Activated CD4-positive, alpha-beta T cell treated with anti-CD3 and anti-CD28 coated beads, Interleukin-2, Interleukin-6, amounts not matched to agents 100 ng/mL and 50 ng/mL, durations not matched to agents 16 hours and 8 hours (primary cell): ENCODE measurements at places on chromosomes 6 and 20.
A peak's percentile ranks its signal among the peaks of the same experiment; 100 is the strongest.

- no peak for DNase-seq
Observed at GRCh38 chr6:148617530-148617929, 129.3 kb upstream of the UST start.

GRCh38 chr6:133896344-133896721, 7.4 kb downstream of the TCF21 start:
- no peak for DNase-seq

- no peak for DNase-seq
Observed at GRCh38 chr6:5482619-5483018, 221.3 kb downstream of the FARS2 start.

- no peak for DNase-seq
Observed at GRCh38 chr6:134046054-134046453, 6.4 kb downstream of the SLC2A12 start.

- DNase-seq, result no peak
Observed at GRCh38 chr20:38029453-38029852, 3.8 kb downstream of the TTI1 start.

GRCh38 chr6:93675856-93676417, 256.6 kb upstream of the EPHA7 start:
- DNase-seq, result no peak

DNA sequence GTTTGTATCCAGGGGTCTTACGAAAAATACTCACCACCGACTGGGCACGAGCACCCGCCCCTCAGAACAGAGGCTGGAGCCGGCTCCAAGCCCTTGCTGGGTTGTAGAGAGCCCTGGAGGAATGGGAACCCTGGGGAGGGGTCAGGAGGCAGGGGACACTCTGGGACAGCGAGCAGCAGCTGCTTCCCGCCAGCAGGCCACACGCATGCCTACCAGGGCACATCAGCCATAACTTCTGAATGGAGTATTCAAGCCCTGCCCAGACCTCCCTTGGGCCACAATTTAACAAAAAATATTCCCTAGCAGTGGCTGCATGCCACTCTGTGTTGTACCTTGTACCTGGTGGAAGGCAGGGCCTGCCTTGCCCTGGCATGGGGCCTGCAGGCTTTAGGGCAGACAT, 31.6 kb upstream of the CD93 start:
- no peak for DNase-seq

DNA sequence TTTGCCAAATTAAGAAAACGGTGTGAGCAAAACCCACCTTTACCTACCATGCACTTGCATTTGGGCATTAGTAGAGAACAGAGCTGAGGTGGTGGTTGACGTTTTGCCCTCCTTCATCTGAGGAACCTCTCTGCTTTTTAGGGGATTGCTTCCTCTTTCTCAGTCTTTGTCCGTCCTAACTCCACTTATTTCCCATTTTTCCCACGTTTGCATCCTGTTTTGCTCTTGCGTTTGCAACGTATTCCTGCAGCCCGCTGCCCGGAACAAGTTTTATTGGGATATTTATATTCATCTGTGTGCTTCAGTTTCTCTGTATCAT, 374 bp upstream of the SERINC1 start:
- no peak for DNase-seq

DNA sequence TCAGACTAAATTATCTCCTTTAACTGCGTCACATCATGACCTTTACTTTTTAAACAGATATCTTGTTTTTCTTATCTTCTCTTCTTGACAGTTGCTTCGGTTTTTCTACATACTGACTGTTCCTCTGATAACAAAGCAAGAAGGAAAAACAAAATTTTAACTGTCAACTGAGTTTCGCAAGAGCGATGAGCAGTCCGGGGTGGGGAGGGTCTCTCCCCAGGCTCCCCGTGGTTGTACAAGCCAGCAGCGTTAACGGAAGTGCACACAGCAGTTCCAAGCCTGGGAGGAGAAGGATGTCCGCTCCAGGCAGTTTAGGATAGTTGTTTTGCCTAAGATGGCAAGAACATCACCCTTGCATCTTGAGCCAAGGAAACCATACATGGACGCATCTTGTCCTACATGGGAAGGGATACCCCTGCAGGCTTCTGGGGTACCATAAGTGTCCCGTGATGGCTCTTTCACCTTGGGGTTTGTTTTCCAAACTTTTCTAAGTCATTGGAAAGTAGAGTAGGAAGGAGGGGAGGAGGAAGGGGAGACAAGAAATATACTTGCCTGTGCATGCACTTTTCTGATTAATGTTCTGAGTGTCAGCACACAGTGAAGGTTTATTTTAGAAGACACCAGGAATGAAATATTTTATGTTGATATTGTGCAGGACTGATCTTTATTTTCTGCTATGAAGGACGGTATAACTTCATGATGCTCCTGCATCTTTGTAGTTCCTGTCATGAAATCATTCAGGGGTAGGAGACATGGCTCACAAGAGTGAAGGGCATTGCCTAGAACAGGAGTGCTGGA, 20.8 kb downstream of the SLC24A3 start:
- DNase-seq, result no peak

DNA sequence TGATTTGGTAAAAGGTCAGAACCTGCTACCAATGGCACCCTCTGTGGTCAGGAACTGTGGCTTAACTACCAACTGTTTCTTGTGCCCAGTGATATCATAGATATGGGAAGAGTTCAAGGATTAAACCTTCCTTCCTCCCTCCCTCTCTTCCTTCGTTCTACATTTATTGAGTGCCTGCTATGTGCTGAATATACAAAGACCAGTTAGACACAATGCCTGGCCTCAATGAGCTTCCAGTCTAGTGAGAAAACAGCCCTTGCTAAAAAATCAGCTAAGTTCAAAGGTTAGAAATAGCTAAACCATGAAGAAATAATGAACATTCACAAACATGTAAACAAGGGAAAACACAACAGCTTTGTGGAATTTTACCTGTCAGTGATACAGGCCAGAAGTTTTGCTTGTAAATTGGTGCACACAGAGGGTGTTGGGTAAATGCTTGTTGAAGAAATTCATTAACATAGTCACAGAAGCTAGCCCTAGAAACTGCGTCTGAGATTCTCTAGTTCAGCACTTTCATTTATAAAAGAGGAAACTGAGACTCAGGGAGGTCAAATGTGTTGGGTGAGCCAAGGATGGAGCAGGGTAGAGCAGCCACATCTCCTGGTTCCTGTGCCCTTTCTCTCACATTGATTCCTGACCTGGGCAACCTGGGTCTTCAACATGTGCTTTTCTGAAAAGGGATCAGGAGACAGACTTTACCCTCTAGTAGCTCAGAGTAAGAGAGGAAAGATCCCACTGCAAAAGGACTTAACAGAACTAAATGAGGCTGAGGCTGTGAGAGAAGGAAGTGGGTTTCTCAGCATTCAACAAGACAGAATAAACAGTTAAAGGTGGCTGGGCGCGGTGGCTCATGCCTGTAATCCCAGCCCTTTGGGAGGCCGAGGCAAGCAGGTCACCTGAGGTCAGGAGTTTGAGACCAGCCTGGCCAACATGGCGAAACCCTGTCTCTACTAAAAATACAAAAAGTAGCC, 14.4 kb upstream of the FOXO3 start:
- DNase-seq, result no peak

DNA sequence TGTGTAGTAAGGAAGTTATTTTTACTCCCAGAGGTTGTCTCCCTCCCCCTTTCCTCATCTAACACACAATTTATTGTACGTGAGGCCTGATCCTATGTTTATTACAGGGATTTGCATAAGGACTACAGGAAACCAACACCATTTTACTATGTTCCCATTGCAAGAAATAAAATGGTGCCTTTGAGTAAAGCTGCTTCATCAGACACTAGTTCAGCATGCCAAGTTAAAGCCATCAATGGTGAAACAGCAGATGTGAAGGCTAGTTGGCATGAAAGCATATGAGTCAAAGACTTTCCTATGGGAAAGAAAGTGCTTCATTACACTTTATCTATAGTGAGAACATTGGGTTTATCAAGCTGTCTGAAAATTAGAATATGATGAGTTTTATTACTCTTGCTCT, 543.0 kb downstream of the GRIK2 start:
- DNase-seq, result no peak

DNA sequence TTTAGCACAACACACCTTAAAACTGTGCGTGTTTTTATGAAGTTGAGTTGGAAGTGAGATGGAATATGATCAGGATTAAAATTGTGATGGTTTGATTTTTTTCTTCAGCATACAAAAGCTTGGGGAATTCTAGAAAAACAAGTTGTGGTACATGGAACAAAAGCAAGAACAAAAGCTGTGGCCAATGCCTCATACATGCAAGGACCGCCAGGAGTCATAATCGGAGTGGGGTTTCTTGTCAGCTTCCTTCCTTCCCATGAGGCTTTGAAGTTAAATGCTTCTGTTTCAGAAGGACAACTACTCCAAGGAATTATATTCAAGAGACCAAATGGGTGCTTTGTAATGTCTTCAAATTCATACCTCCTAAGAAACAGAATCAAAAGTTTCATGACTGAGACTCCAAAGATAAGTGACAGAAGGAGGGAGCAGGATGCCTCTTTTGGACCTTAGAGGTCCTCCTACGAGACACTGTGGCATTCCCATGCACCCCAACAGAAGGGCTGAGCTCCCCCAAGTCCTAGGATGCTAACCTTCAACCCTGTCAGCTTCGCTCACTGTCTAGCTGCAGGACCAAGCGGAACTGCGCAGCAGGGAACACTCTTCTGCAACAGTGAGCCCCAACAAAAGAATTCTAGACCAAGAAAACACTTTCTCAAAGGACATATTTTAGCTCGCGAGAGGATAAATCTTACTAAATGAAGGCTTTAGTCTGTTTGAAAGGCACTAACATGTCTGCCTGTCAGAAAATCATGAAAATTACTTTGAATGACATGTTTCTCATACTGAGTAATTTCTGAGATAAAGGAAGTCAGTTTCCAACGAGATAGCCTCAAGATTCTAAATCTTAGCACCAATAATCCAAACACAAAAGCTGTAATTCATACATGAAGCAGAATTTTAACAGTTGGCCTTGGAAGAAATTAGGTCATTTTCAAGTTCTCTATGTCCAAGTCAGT, 108.5 kb upstream of the NHSL1 start:
- no peak for DNase-seq

DNA sequence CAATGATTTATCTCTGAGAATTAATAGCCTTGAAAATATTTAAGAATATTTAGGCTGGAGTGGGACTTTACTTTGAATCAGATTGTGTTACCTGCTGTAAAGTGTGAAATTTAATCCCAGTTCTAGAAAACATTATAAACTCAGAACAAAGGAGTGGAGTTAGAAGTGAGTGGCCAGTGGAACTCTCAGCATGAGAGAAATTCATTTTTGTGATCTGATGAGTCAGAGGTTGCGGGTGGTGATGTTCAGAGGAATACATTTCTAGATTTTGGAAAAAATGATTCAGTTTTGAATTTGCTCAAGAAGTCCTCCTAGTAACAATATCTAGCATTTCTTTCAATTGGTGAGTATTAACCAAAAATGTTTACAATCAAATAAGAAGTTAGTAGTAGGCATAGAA, 167.5 kb downstream of the ZFAND3 start:
- peak; percentile 63 for DNase-seq

- no peak for DNase-seq
Observed at GRCh38 chr6:139148557-139149235, 13.8 kb downstream of the HECA start.

DNA sequence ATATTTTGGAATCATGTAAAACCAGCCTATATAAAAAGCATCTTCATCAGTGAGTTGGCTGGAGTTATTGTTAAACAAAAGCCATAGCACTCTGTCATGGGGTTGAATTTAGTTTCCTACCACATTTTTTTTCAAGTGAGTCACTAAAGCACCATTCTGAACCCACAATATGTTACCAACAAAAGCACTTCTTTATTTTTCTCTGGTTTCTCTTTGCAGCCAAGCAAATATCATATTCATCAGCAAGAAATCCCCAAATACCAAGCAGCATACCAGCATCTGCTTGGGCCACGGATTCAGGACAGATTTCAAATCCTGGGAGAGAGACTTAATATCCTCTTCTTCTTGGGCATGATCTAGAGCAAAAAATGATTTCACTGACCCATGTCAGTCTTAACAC, 441.4 kb downstream of the BCKDHB start:
- no peak for DNase-seq

DNA sequence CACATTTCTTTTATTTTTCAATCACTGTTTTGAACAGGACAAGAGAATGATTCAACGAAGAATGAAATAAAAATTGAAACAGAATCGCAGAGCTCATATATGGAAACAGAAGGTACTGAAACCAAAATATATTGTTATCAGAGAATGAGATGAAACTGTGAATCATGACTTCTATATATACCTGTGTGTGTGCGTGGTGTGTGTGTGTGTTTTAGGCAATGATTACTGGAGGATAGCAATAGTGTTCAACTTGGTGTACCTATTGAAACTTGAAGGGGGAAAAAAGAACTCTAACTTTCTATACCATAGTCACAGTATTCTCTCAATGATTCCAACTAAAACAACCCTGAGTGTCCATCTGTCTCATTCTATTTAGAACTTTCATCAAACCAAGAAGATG, 586.6 kb downstream of the KIF16B start:
- no peak for DNase-seq

GRCh38 chr6:9711365-9711764, 703.5 kb downstream of the TFAP2A start:
- DNase-seq, result no peak

DNA sequence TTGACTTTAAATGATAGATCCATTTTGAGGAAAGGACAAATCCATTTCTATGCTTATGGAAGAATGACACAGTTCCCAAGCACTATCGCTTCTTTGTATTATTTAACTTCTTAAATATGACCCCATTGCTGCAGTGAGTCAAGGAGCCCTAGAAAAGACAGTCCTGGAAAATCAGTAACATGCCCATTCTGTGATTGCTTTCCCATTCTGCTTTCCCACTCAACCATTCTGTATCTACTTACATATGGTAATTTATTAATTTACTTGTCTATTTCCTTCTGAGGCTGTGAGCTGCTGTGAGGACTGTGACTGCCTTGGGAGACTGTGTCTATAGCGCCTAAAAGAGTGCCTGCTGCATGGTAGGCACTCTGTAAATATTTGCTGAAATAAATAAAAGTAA, 85.4 kb upstream of the TMEM30A start:
- DNase-seq, result no peak

DNA sequence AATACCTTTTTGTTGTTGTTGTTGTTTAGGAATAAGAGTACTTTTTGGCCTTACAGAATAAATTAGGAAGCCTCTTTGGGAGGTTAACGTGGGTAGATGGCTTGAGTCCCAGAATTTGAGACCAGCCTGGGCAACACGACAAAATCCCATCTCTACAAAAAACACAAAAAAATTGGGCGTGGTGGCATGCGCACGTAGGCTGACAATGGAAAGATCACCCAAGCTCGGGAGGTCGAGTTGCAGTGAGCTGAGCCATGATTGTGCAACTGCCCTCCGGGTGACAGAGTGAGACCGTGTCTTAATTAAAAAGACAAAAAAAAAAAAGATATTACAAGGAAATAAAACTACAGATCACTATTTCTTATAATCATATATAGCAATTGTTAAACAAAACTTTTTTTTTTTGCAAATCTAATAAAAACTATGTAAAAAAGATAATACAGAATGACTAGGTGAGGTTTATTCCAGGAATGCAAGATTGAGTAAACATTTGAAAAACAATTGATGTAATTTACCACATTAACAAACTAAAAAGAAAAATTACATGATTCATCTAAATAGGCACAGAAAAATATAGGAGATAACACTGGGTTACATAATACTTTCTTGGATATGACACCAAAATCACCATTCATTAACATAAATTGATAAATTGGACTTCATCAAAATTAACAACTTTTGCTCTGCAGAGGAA, 43.6 kb upstream of the ASCC3 start:
- DNase-seq, result no peak

- no peak for DNase-seq
Observed at GRCh38 chr6:52422156-52422555, 2.0 kb downstream of the EFHC1 start.
